NCI-H460 (cell line): ENCODE measurements at places on chromosomes 5 and 9.

GRCh38 chr9:89548071-89548638 lies 50.2 kb upstream of the SEMA4D start:
- DNase-seq: no peak

- no peak for DNase-seq
Observed at GRCh38 chr5:54301220-54301619, 9.2 kb downstream of the ARL15 start.

DNA sequence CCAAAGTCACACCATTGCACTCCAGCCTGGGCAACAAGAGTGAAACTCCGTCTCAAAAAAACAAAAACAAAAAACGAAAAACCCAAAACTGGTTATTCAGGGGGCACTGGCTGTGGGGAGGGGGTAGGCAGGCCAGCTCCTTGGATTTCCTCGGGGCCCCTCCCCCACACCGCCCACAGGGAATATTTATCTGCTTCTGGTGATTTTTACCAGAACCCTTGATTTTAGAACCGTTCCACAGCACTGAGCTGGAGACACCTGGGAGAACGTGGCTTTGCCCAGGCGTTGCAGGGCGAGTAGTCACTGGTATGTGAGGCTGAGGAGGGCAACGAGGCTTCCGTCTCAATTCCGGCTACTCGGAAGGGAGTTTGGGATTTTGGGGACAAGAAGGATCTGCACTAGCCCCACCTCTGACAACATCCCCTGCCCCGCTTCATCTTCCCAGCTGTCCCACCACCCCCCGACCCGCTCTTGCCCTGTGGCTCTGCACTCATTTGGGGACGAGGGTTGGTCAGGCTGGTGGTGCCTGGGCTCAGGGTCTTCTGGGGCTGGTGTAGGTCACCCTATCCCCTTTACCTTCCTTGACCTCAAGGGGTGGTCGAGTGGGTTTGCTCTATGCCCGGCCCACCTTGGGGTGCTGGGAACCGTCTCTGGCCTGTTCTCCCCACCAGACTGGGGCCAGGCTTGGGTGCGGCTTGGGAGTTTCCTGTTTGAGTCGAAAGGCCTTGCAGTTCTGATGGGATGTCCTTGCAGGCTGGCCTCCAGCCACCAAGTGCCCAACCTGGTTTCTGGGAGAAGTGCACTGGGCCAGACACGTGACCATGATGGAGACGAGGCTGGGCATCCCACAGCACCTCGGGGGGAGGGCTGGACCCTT lies 3.5 kb downstream of the AHRR start:
- no peak for DNase-seq

DNA sequence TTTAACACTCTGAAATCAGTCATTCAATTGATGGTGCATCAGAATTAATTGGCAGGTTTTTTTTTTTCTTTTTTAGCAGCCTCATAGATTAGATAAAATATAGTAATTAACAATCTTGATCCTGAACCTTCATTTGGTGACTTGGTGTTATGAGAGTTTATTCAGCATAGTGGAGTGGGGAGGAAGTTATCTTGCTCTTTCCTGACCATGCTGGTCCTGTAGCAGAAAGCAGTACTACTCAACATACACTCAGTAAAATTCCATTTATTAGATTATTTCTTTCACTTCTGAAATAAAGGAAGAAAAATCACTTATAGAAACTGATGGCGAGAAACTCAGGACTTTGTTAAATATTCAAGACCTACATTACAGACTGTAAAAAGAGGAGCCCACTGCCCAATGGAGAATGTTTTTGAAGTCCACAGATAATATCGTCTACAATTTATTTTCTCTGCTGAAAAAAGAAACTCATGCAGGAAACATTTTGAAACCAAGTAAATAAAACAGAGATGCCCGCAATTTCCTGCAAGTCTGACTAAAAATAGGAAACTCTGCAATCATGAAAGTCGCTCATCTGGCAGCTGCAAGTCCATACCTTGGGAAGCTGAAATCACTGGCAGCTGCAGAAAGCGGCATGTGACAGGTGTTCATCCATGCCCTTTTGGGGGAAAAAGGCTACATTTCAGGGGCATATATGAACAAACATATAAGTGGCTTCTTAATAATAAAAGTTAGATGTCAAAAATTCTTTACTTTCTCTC lies 233.2 kb upstream of the RFX3 start:
- no peak for DNase-seq

DNA sequence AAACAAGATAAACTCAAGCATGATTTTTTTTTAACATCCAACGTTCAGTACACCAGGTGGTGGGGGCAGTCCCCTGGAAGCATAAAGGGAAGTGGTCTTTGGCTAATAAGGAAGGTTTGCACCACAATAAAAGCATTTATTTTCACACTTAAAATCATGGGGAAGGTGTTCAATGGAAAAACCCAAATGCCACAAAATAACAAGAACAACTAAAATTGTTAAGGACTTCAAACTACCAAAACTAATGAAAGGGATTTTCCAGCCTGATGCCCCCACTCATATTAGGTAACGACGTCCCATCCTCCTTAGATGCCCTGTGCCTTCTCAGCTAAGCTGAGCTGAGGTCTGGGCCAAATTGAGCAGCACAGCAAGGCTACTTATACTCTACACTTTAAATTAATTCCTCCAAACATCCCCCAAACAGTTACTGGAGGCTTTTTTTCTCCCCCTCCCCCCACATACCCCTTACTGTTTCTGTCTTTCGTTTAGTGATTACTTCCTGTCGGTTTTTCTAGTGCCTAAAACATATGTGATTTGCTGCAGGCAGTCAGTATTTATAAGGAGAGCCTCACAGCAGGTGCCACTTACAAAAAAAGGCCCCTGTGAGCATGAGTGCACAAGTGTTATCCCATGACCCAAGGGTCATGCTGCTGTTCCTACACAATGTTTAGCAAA lies 259.7 kb upstream of the ZNF608 start:
- DNase-seq: no peak

DNA sequence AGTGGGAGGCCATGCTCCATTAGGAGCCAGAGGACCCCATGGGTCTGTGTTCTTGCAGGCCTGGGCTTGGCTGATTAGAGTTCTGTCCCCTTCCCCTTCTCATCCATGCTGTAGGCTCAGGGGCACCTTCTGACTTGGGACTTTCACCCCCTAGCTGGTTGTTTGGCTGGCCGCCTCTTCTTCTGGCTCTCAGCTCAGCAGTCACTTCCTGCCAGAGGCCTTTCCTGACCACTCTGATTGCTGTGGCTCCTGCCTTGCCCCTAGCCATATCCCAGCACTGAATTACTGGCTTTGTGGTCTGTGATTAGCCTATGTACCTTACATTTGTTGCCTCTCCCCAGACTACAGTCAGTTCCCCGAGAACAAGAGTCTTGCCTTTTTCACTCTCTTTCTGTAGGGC lies 14.6 kb downstream of the ENTREP1 start:
- DNase-seq: no peak

DNA sequence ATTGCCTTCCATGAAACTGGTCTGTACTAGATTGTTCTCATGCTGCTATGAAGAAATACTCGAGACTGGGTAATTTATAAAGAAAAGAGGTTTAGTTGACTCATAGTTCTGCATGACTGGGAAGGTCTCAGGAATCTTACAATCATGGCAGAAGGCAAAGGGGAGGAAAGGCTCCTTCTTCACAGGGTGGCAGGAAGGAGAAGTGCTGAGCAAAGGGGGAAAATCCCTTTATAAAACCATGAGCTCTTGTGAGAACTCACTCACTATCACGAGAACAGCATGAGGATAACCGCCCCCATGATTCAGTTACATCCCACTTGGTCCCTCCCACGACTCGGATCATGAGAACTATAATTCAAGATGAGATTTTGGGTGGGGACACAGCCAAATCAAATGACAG lies 163.2 kb downstream of the RFK start:
- DNase-seq: no peak

DNA sequence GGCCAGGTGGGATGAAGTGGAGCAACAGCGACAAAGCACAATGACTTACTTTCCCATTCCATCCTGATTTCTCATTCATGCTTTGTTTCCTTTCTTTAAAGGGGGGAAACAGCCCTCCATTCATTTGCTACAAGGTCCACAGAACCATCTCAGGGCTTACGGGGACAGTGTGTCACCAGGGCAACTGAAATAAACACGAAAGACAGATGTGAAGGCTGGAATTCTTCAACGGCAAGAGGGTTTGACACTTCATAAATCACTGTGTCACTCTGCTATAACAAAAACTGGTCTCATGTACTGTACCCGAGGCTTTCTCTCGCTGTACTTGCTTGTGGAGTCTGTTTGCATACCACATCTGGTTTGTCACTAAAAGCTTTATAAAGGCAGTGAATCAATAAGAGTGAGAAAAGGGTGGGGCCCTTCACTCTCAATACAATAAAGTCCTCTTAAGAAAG lies 150.8 kb downstream of the EFNA5 start:
- DNase-seq: no peak

DNA sequence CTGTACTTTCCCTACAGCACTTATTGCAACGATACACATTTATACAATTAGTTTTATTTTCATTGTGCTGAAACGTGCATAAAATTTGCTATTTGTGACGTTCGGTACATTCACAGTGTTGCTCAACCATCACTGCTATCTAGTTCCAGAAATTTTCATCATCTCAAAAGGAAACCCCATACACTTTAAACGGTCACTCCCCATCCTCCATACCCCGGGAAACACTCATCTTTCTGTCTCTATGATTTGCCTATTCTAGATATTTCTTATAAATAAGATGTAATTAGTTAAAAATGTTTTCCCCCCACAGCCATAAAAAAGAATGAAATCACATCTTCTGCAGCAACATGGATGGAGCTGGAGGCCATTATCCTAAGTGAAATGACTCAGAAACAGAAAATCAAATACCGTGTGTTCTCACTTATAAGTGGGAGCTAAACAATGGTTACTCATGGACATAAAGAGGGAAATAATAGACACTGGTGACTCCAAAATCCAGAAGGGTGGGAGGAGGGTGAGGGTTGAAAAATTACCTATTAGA lies 40.2 kb upstream of the TEX48 start:
- DNase-seq: no peak

GRCh38 chr5:140857177-140857986 lies 1.7 kb downstream of the PCDHA10 start:
- no peak for DNase-seq

GRCh38 chr5:33944543-33945132 lies 8.5 kb downstream of the RXFP3 start:
- DNase-seq: no peak

GRCh38 chr5:139368613-139369012 lies 14.5 kb downstream of the SLC23A1 start:
- DNase-seq: no peak

GRCh38 chr9:89477811-89478630 lies 19.9 kb downstream of the SEMA4D start:
- DNase-seq: no peak

- no peak for DNase-seq
Observed at GRCh38 chr9:120926397-120926928, at the start of gene TRAF1. TRAF1 (minus strand) TSS chr9:120926796; CDS start chr9:120926075, 721 bp downstream.

- no peak for DNase-seq
Observed at GRCh38 chr5:153623751-153624450, 133.4 kb downstream of the GRIA1 start.

GRCh38 chr5:133754575-133755169 lies 142.3 kb upstream of the FSTL4 start:
- DNase-seq: peak; percentile 48

- DNase-seq: no peak
Observed at GRCh38 chr9:27483576-27483975, 40.5 kb upstream of the IFNK start.

- no peak for DNase-seq
Observed at GRCh38 chr5:14006823-14007520, 62.5 kb upstream of the DNAH5 start.

DNA sequence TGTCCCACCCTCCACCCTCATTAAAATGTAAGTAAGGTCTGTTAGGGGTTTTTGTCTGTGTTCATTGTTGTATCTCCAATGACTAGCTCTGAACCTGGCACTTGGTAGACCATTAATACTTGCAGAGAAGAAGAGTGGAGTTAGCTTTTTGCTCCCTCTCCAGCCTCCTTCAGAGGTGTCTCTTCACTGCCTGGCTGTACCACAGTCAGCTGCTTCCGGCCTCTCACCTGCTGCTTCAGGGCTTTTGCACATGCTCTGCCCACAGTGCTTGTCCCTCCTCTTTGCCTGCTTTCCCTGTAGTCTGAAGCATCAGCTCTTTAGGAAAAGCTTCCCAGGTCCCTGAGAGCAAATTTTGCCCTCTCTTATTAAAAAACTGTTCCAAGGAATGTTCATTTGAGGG lies 83.6 kb downstream of the SNX24 start:
- DNase-seq: no peak

DNA sequence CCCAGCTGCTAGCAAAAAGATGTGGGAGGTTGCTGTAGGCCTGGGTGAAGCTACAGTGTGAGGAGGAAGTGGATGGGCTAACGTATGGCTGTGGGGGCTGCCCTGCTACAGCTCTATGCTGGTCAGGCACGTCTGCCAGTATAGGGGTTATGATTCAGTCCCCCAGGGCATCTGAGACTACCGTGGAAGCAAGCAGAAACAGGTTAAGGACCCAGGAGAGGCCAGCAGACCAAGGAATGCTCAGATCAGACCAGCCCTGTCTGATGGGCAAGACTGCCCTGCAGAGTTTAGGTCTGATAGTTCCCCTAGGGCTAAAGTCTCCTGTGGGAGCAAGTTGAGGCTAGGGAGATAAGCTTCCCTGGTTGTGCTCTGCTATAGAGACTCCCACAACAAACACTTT lies 416.1 kb upstream of the CTNND2 start:
- no peak for DNase-seq

- DNase-seq: peak; percentile 62
Observed at GRCh38 chr5:135833961-135834638, 363 bp upstream of the SLC25A48 start.

GRCh38 chr5:144156767-144157171 lies 13.7 kb downstream of the YIPF5 start:
- DNase-seq: no peak

DNA sequence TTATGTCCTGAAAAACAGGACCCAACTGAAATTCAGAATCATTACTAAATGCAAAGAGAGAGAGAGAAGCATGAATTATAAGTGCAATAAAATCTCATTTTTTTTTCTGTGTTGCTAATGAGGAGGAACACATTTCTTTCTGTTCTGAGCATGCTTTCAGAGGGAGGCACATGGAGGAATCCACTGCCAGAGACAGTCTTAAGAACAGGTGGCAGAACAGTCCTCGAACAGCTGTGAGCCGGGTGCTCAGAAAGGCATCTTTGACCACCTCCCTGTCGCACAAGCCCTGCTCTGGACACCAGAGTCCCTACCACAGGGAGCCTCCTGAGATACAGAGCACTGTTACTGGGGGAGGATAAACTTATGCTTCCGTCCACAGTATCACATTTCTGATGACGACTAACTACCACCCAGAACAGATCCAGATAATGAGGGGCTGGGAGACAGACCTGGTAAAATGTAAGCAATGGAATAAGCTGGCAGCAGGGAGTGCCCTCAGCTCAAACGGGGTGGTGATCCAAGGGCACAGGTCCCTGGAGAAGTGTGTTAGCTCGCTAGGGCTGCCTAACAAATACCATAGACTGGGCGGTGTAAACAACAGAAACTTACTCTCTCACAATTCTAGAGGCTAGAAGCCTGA lies 134.0 kb downstream of the SLC1A3 start:
- DNase-seq: no peak

GRCh38 chr5:439181-439580 lies 3.8 kb upstream of the EXOC3 start:
- no peak for DNase-seq

- no peak for DNase-seq
Observed at GRCh38 chr9:6887051-6887450, 129.3 kb downstream of the KDM4C start.

GRCh38 chr5:80119372-80119771 lies 84.2 kb downstream of the THBS4 start:
- DNase-seq: no peak

- DNase-seq: no peak
Observed at GRCh38 chr9:133696071-133696472, 42.1 kb downstream of the SARDH start.
